Activated CD4-positive, alpha-beta memory T cell treated with anti-CD3 and anti-CD28 coated beads, Interleukin-2, amount 10 ng/mL, durations not matched to agents 7 days and 5 days (primary cell): ENCODE measurements at places on chromosomes 11 and 22. TPM values are rescaled to one million over a fixed set of nuclear protein-coding genes. Genes with fewer than 3 reads are reported as not detected.

Gene RTN3
- total RNA-seq = 68.2 TPM

Gene MIOX
- 0.60 TPM for total RNA-seq

Gene GANAB
- 284 TPM for total RNA-seq

Gene RASD2
- not detected for total RNA-seq

Gene MYEOV
- total RNA-seq = not detected

Gene ELFN2
- total RNA-seq = 0.38 TPM

Gene P2RY6
- total RNA-seq = not detected

Gene APOBEC3G
- 145 TPM for total RNA-seq

Gene LMO2
- not detected for total RNA-seq

Gene RIMBP3B
- total RNA-seq = 0.55 TPM

Gene LUZP2
- total RNA-seq = not detected

Gene HTR3A
- not detected for total RNA-seq

Gene KCTD14
- total RNA-seq = 0.45 TPM

Gene POTEH
- not detected for total RNA-seq

Gene SMTNL1
- not detected for total RNA-seq

Gene APOL4
- total RNA-seq = 7.6 TPM

Gene BIRC3
- 79.0 TPM for total RNA-seq

Gene TREH
- total RNA-seq = not detected

Gene NKAPD1
- total RNA-seq = 21.2 TPM

Gene FOLR1
- not detected for total RNA-seq

Gene OR5L2
- total RNA-seq = not detected

Gene LYVE1
- not detected for total RNA-seq

Gene FUT4
- 6.2 TPM for total RNA-seq

Gene PLAAT3
- total RNA-seq = 13.1 TPM

Gene YAP1
- total RNA-seq = 0.28 TPM

Gene OR52H1
- not detected for total RNA-seq

Gene ANO9
- total RNA-seq = 73.5 TPM

Gene PATE4
- total RNA-seq = not detected

Gene RDX
- total RNA-seq = 54.4 TPM

Gene APOA5
- total RNA-seq = not detected

Gene OR10D3
- not detected for total RNA-seq
